ENCODE measurements at places on chromosomes 4 and X.

DNA sequence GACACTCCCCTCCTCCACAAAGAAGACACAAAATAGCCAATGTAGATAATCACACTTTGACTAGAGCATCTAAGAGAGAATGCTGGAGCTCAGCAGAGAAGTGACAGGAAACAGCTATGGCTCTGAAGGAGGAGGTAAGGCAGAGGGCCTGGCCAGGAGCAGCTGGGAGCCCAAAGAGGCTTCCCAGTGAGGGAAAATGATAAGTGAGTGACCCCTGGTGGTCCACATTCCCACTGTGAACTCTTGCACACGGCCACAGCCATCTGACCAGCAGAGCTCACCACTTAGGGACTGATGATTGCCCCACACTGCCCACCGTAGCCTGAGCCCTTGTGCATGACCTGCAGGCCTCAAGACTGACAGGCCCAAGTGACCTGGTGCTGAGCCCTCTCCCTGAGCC lies 162.7 kb upstream of the GALNTL6 start:
- no peak for DNase-seq

GRCh38 chr4:68871809-68872642 lies 56.2 kb downstream of the UGT2B10 start:
- no peak for DNase-seq

GRCh38 chrX:11745881-11746280 lies 12.2 kb upstream of the MSL3 start:
- DNase-seq, result no peak

- no peak for DNase-seq
Observed at GRCh38 chr4:3725936-3726870, 40.0 kb upstream of the ADRA2C start.

- no peak for DNase-seq
Observed at GRCh38 chr4:154399259-154399974, 92.2 kb downstream of the DCHS2 start.

- no peak for DNase-seq
Observed at GRCh38 chr4:118757761-118758251, 72.6 kb downstream of the METTL14 start.

DNA sequence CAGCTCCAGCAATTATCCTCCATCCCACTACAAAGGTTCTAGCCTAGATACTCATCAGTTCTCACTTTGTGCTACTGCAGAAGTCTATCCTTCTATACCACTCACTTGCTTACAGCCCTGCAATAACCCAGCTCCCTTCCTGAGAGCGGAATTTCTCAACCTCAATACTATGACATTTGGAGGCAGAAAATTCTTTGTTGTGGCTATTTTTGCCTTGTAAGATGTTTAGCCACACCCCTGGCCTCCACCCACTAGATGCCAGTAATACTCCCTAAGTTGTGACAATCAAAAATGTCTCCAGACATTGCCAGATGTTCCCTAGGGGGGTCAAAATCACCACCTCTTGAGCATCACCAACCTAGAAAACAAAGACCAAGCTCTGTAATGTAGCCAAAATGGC lies 149.5 kb downstream of the QDPR start:
- no peak for DNase-seq

- no peak for DNase-seq
Observed at GRCh38 chr4:79609817-79610216, 201.8 kb upstream of the GK2 start.

- no peak for DNase-seq
Observed at GRCh38 chr4:100588076-100588475, 70.3 kb upstream of the EMCN start.

DNA sequence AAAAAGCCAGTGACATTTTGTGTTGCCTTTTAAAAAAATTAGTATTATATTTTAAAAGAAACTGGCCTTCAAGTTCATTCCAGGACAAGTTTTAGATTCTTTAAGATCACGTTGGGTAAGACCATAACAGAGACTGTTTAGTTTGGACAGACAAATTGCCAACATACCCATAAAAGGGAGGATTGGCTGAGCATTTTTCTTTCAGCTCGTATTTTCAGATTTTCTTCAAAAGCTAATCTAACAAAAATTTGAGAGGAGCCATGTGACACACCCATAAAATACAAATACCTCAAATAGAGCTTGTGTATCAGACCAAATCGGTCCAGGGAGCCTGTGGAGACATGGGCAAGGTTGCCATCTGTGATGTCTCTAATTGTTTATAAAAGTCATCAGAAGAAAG lies 74.6 kb upstream of the C1QTNF7 start:
- no peak for DNase-seq

GRCh38 chrX:15194146-15194545 lies 75.7 kb downstream of the ASB9 start:
- DNase-seq, result no peak

DNA sequence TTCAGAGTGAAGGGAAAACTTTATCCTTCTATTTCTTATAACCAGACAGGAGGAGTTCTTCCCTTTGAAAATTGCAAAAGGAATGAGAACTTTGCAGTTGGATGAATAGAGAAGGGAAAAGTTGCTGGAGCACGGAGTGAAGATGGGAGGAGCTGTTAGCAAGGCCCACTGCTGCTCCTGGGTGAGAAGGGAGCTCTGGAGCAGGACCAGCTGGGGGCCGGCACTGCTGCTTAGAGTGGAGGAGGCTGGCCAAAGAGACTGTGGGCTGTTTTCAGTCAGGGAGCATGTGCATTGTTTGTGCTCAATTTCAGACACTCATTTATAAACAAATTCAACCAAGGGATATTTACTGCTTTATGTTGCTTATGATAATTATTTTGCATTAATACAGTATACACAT lies 164.2 kb downstream of the STIM2 start:
- no peak for DNase-seq

GRCh38 chrX:27619459-27619858 lies 29.3 kb downstream of the DCAF8L2 start:
- DNase-seq, result no peak

DNA sequence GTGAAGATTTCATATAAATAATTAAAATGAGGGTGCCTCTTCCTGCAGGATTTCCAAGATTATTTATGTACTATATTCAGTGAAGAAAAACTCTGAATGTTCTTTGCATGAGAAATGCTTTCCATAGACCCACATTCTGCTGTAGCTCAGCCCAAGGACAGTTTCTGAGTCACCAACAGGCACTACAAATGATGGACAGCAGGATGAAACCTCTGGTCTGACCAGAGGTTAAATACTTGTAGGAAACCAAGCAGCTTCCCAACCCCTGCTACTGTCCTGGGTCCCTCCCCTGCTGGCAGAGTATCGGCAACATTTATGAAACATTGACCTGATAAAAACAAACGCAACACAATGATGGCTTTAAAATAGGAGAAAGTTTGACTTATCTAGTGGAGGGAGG lies 73.1 kb downstream of the CXXC4 start:
- DNase-seq, result no peak

GRCh38 chrX:22060415-22061280 lies 28.5 kb downstream of the PHEX start:
- DNase-seq, result no peak

GRCh38 chr4:174204164-174204831 lies 79.2 kb downstream of the FBXO8 start:
- DNase-seq, result no peak

DNA sequence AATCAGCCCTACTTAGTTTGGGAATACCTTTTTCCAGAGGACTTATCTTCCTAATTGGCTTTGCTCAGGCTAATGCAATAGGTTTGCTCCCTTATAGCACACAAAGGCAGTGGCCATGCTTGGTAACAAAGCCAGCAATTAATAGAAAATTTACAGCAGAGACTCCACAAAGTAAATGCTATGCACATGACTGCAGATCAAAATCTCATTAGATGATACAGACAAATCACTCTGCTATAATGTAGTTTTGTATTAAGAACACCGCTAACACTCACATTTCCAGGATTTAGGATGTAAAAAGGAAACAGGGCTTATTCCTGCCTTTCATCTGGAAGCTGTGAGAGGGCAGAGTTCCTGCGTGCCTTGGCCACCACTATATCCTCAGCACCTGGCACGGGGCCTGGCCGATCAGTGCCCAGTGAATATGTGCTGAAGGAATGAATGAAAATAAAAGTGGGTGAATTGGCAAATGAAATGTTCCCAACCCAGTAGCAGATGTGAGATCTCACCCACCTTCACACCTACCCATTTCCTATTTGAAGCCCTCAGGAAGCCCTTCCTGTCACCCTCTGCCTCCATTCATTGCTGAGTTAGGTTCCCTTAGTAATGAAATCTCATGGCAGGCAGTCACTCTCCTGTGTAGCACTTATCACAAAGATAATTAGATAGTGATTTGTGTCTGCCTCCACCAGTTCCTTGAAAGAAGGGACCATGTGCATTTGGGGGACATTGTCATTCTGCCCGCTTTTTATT lies 5.1 kb downstream of the SEPTIN6 start:
- no peak for DNase-seq

GRCh38 chr4:55079451-55080173 lies 45.8 kb downstream of the KDR start:
- DNase-seq, result no peak

DNA sequence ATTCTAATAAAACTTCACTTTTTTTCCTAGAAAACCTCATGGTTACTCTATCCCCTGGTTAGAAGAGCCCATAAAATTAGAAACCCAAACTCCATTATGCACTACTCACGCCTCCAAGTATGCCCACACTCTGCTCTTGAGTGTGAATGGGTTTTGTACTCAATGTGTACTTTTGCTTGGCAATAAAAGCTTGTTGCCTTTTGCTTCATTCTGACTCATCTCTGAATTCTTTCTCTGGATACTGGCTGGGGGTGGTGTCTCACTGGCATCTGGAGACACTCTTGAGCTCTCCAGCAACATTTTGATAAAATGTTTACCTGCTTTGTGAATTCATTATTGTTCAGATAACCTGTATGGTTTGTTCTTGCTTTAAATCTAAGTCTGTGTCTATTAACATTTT lies 963.3 kb downstream of the TRAM1L1 start:
- DNase-seq, result no peak

GRCh38 chrX:126655061-126655460 lies 102.4 kb upstream of the DCAF12L1 start:
- DNase-seq, result no peak

- no peak for DNase-seq
Observed at GRCh38 chr4:25213347-25213979, 20.4 kb upstream of the PI4K2B start.

DNA sequence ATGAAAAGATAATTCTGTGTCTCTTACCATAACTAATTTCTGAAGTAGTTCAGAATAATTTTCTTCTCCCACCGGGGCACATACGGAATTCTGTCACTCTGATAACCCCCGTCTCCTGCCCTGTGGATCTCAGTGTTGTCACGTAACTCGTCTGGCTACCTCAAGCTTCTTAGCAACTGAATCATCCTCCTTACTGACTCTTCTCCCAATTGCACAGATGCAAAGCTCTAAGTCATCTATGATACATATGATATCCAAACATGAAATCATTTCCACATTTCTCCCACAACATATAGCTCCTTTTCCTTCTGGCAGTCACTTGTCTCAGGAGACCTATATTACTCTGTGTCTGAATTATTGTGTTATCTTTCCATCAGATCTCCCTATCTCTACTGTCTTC lies 1043.1 kb upstream of the TENM3 start:
- DNase-seq, result no peak

Data from naive B cell (primary cell).